ENCODE measurements at places on chromosomes 3 and 15.

DNA sequence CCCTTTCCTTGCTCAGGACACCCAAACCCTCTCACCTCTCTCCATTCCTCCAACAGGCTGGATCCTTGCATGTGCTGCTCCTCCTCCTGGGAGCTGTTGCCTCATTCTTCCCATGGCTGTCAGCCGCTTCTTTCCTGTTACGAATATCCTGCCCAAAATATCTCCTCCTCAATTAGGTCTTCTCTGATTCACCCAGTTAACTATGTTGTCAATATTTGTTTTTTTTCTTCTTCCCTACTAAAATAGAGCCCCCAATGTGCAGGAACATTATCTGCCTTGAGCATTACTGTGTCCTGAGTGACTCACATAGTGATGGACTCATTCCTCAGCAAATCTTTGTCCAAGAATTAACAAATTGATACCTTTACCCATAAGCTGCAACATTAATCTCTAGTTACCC, 357.2 kb downstream of the CLSTN2 start:
- no peak for DNase-seq

GRCh38 chr3:166100730-166101129, 263.5 kb upstream of the BCHE start:
- DNase-seq, result no peak

DNA sequence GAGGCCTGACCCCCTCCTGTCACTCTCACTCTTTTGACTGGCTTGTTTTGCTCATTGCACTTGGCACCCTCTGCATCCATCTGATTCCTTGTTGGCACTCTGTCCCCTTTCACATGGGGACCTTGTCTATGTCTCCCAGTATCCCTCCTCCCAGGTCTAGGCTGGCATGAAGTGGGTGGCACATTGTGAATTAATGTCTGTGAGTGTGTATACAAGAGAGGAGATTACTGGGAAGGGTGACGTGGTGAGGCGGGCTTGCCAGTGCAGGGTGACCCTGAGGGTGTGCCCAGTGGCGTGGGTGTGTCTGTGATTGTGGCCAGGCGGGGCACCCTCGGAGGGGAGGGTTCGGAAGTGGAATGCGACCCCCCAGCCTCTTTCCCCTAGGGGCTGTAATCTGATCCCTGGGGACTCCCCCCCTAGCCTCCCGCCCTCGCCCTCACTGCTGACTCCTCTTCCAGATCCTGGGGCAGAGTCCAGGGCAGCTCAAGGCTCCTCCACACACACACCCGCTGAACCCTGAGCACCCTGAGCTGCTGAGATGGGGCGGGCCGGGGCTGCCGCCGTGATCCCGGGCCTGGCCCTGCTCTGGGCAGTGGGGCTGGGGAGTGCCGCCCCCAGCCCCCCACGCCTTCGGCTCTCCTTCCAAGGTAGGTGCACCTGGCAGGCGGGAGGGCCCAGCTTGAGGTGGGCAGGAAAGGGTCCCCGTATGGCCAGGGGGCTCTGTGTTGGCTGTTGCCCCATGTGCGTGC, at the start of gene SEMA3B:
Gene SEMA3B, plus strand, starts transcription at position 445 of the 749 bp plus-strand sequence. Its CDS starts 94 bp downstream, at position 539.
- DNase-seq, result no peak

GRCh38 chr3:187714404-187714979, 12.1 kb upstream of the RTP2 start:
- peak; percentile 42 for DNase-seq

DNA sequence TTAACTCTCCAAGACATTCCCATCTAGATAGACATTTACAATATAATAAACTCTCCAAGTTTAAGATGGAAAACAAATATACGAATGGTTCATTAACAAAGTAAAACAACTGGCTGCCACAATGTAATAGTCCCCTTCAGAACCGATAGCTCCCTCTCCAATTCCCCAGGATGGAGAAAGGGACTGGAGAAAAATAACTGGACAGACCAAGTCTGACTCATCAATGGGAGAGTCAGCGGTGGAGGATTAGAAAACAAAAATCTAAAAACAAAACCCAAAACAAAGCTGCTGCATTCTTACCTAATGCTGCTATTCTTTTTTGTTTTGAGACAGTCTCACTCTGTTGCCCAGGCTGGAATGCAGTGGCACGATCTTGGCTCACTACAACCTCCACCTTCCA, 468.1 kb downstream of the SHQ1 start:
- DNase-seq, result no peak

DNA sequence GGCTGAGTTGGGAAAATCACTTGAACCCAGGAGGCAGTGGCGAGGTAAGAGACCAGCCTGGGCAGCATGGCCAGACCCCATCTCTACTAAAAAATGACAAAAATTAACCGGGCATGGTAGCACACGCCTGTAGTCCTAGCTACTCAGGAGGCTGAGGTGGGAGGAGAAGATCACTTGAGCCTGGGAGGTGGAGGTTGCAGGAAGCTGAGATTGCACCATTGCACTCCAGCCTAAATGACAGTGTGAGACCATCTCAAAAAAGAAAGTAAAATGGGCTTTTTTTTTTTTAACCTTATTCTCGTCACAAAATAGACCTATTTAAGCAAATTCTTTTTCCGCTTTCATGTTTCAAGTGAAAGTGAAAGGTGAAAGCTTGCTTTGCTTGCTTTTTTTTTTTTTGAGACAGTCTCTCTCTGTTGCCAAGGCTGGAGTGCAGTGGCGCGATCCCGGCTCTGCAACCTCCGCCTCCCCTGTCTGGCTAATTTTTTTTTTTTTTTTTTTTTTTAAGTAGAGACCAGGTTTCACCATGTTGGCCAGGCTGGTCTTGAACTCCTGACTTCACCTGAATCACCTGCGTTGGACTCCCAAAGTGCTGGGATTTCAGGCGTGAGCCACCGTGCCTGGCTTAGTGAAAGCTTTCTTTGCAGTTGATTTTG, 3.6 kb downstream of the PDIA3 start:
- no peak for DNase-seq

GRCh38 chr15:79339588-79340314, 28.8 kb downstream of the TMED3 start:
- DNase-seq, result no peak

GRCh38 chr3:118055381-118055780, 979.3 kb downstream of the IGSF11 start:
- DNase-seq, result no peak

DNA sequence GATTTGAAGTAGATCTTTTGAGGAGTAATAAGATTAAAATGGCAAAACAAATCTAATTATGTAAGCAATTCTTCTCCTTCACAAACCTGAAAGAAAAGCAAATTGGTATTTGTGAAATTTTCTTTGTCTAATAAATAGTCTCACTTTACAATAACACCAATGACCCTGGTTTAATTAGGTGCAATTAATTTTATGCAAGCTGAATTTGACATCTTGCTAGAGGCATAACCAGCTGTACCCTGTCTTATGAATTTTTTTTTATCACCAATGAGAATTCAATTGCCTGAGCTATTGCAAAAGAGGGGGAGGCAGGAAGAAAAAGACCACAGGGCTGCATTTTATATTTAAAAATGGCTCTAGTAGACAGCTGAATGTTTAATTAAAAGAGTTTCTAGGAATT, 113.5 kb upstream of the IL12A start:
- DNase-seq, result no peak

DNA sequence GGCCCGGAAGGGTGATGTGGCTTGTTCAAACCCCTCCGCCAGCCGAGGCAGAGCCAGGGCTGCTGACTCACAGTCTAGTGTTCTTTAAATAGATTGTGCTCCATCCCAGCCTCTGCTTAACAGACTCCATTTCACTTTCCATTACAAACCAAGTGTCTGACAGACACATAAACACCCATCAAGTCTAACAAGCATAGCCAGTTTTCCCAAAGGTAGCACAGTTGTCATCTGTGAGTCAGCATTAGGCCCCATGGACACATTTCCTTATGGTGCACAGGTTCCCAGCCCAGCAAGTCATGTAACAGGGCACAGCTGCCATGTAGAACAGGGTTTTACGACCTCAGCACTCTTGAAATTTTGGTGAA, 109.9 kb upstream of the RAP2B start:
- DNase-seq, result no peak

DNA sequence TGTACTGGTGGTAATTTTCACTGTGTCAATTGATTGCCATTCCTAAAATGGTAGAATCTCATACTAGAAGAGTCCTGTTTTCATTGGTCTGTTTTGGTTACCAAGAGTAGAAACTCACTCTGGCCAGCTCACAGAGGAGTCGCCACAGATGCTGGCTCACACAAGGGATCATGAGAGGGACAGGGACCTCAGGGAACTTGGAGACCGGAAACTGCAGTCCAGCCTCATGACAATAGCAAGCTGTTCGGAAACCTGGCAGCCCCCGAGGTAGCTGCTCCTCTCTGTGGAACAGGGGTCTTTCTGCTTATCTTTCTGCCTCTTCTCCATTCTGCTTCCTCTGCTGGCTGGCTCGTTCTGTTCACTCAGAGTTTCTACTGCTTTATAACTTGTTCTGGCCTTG, 192.9 kb downstream of the PLCL2 start:
- no peak for DNase-seq

DNA sequence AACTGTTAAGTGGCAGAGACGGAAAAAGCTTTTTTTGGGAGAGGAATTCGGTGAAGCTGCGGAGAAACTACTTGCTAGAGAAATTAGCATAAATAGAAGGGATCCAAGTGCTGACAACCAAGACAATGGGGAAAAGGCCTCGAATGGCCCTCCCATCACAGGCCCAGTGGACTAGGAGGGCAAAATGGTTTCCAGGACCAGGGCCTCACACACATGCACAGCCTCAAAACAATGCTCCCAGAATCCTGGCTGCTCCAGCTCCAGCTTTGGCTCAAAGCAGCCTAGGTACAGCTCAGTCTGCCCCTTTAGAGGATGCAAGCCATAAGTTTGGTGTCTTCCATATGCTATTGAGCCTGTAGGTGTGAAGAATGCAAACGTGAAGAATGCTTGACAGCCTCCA, 388.2 kb downstream of the OTOL1 start:
- DNase-seq, result no peak

DNA sequence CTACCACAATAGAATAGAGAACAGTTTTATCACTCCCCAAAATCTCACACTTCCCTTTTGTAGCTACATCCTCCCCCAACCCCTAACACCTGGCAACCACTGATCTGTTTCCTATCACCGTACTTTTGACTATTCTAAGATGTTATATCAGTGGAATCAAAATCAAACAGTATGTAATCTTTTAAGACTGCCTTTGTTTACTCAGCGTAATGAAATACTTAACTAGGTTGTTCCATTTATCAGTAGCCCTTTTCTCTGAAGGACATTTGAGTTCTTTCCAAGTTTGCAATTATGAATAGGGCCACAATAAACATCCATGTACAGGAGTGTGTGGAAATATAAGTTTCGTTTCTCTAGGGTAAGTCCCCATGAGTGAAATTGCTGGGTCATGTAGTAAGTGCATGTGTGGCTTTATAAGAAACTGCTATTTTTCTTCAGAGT, 372.3 kb downstream of the SV2B start:
- DNase-seq, result no peak

DNA sequence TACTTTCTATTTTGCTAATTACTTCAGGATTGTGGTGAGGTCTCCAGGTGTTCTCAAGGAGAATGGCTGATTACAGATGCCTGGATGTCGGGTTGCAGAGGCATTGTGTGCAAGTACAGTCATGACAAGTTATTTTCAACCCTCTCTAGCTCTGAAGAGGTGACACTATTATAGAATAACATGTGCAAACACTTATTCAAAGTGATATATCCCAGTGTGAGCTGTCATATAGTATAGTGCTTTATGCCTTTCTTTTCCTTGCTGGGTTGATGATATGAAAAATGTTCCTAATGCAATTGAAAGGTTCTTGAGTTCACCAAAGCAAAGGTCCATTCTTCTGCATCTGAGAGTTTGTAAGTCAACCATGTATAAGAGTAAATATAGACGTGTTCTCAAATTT, 167.2 kb downstream of the SPATA16 start:
- DNase-seq, result no peak
